ENCODE measurements at places on chromosomes 2 and 18. TPM values are rescaled to one million over a fixed set of nuclear protein-coding genes. Genes with fewer than 3 reads are reported as not detected.

Gene FKBP1B
- total RNA-seq = 18.0 TPM

Gene KIAA2012
- total RNA-seq = 0.24 TPM

Gene ADAM17
- total RNA-seq = 47.2 TPM

Gene NOL4
- 2.6 TPM for total RNA-seq

Gene TEKT4
- total RNA-seq = not detected

Gene EFR3B
- total RNA-seq = 15.4 TPM

Gene UNC80
- total RNA-seq = 0.55 TPM

Gene R3HDM1
- total RNA-seq = 48.1 TPM

Gene MC4R
- total RNA-seq = not detected
